ENCODE measurements at places on chromosomes 7 and 10. TPM values are rescaled to one million over a fixed set of nuclear protein-coding genes. Genes with fewer than 3 reads are reported as not detected.

NPC1L1 gene
- polyA plus RNA-seq = 3.4 TPM

OR2A1 gene
- polyA plus RNA-seq = not detected

MPP7 gene
- 2.8 TPM for polyA plus RNA-seq

KCP gene
- 0.95 TPM for polyA plus RNA-seq

MEIG1 gene
- 1.5 TPM for polyA plus RNA-seq

DENND2A gene
- 5.0 TPM for polyA plus RNA-seq

METTL27 gene
- 6.6 TPM for polyA plus RNA-seq

CYP17A1 gene
- polyA plus RNA-seq = 0.11 TPM

SFTPD gene
- 5.9 TPM for polyA plus RNA-seq

ASAH2 gene
- 0.82 TPM for polyA plus RNA-seq

MRPS24 gene
- 77.0 TPM for polyA plus RNA-seq

FFAR4 gene
- polyA plus RNA-seq = 2.4 TPM

FEZF1 gene
- not detected for polyA plus RNA-seq

C10orf67 gene
- not detected for polyA plus RNA-seq

FOXL3 gene
- polyA plus RNA-seq = not detected

STAMBPL1 gene
- 2.7 TPM for polyA plus RNA-seq

FAM180A gene
- 0.11 TPM for polyA plus RNA-seq

TRIM74 gene
- 1.9 TPM for polyA plus RNA-seq

PLAC9 gene
- polyA plus RNA-seq = 7.6 TPM

FAM3C gene
- polyA plus RNA-seq = 39.6 TPM
